T-helper 2 cell treated with Interferon-gamma antibody and Interleukin-4, amounts not matched to agents 5 μg/mL and 100 μg/mL, for 36 hours (primary cell): ENCODE measurements at places on chromosomes 11 and 22.

DNA sequence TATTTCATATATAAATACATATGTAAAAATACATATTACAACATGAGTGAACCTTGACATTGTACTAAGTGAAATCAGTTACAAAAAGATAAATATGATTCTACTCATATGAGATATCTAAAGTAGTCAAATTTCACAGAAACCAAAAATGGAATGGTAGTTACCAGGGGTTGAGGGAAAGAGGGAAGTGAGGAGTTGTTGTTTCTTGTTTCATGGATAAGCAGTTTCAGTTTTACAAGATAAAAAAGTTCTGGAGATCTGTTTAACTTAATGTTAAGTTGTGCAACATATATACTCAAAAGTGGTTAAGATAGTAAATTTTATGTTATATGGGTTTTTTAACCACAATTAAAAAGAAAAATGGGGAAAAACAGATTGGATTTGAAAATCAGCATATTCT lies 107.7 kb downstream of the ELP4 start:
- no peak for DNase-seq

DNA sequence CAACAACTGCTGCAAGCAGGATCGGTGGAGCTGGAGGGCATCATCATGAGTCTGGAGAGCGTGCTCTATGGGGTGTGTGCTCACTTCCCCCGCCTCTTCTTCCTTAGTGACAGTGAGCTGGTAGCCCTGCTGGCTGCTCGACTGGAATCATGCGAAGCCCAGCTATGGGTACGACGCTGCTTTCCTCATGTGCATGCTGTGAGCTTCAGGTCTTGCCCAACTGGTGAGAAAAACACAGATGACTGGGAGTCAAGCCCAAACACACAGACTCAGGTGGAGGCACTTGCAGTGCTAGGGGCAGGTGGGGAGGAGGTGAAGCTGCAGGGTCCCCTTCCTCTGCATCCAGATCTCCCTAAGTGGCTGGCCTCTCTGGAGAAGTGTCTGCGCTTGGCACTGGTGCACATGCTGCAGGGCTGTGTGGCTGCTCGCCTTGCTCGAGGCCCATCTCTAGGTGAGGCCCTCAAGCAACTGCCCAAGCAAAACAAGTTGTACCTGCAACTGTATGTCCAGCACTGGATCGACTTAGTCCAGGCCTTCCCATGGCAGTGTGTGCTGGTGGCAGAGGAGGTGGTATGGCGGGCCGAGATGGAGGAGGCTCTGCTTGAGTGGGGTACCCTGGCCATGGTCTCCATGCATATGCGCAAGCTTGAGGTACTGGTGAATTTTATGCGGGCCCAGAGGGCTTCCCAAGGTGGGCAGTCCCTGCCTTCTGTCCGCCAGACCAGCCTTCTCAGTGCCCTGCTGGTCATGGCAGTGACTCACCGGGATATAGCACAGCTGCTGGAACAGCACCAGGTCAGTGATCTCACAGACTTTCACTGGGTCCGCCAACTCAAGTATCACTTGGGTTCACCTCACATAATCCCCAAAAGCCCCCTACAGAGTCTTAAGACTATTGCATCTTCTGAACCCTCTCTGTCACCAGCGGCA lies 48.1 kb downstream of the DNHD1 start:
- no peak for DNase-seq

DNA sequence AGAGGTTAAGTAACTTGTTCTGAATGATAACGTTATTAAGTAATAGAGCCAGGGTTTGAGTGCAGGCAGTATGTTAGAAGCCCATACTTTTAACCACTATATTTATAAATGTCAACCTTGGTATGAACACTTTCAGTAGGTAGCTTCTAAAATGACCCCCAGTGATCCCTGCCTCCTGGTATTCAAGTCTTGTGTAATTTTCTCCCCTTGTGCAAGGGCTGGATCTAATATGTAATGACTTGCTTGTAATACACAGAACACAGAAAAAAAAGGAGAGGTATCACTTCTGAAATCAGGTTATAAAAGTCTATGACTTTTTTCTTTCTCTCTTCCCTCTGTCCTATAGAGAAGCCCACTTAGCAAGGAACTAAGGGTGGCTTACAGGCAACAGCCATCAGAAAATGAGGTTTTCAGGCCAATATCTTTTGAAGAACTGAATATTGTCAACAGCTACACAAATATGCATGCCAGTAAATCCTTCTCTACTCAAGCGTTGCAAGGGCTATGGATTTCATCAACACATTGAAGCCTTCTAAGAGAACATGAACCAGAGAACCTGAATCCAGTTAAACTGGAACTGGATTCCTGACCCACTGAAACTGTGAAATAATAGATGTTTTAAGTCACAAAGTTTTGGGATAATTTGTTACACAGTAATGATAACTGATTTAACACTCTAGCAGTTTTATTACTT lies 712.3 kb downstream of the METTL15 start:
- no peak for DNase-seq

GRCh38 chr22:39503630-39504029 lies 1.5 kb downstream of the MIEF1 start:
- no peak for DNase-seq

GRCh38 chr11:112185883-112186282 lies 10.6 kb downstream of the BCO2 start:
- no peak for DNase-seq

DNA sequence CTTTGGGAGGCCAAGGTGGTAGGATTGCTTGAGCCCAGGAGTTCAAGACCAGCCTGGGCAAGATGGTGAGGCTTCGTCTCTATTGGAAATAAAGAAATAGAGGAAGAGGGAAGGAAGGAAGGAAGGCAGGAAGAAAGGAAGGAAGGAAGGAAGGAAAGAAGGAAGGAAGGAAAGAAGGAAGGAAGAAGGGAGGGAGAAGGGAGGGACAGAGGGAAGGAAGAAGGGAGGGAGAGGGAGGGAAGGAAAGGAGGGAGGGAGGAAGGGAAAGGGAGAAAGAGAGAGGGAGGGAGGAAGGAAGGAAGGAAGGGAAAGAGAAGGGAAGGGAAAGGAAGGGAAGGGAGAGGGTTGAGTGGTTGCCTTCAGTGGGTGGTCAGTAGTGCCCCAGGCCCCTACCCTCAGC lies 13.9 kb upstream of the PNPLA3 start:
- DNase-seq = no peak

DNA sequence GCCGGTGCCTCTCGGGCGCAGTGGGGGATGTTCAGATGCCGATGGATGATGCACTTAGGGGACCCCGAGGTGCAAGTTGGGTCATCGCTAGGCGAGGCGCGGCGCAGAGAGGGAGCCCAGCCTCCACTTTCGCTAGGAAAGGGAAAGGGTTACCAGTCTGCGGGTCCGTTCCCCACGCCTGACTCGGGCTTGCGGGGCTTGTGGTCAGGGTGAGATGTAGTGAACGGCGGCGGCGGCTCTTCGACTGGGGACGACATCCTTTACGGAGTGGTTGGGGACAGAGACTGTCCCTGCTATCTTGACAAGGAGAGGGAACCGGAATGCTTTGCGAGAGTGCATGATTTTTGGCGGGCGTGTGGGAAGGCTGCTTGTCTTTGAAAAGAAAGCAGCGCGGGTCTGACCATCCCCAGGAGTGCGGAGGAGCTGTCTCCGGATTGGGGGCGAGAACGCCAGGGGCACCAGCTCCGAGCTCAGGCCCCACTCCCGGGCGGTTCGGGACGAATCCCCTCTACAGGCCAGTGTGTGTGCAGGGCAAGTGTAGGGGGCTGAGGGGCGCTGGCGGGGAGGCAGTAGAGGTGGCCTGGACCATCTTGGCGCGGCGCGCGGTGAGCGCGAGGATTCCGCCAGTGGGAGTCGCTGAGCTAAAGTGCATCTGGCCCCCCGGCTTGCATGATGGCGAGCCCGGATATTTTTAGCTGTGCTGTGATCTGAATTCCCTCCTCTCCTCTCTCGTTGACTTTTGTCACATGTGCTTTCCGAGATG lies 1.1 kb downstream of the FAT3 start:
- DNase-seq = no peak

DNA sequence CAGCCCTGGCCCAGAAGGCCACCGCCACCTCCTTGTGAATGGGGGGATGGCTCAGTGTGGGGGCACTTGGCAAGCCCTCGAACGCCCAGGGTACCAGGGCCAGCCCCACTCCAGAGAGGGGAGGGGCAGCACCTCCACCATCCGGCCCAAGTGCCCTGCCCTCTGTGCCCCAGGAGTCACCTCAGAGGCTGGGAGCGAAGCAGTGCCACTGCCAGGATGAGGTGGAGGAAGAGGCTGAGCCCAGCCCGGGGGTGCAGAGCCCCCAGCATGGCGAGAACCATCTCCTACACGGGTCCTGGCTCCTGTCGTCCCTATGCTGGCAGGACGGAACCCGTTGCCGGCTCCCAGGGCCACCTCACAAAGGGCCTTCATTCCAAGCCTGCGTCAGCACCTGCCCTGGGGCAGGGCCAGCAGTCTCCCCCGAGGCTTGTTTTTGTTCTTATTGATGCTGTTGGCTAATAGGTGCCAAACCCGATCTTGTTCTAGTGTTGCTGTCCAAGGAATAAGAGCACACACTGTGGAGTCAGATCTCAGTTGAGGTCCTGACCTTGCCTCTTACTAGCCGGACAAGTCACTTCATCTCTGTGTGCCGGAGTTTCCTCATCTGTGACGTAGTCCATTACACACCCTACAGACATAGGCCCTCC lies at the start of gene FREY1:
TSS of gene FREY1 (minus strand) at position 307 of the 647 bp plus-strand sequence. CDS start at position 281, 26 bp downstream.
- DNase-seq = no peak

GRCh38 chr22:49997251-49997599 lies 15.3 kb downstream of the IL17REL start:
- no peak for DNase-seq

GRCh38 chr22:20748731-20749428 lies 25.0 kb upstream of the SERPIND1 start:
- no peak for DNase-seq

GRCh38 chr11:32847511-32847910 lies 17.8 kb downstream of the PRRG4 start:
- no peak for DNase-seq

DNA sequence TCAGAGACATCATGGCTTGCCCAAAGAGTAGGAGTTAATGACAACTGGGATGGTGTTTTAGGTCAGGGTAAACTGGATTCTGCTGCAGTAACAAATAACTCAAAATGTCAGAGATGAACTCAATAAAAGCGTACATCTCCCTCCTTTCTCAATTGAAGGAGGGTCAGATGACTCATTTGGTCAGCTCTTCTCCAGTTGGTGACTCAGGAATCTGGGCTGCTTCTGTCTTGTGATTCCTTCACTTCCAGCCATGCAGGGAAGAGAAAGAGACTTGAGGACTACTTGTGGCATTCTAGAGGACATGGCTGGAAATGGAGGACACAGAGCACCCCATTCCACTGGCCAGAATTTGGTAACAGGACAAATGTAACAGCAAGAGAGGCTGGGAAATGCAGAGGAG lies 3.2 kb upstream of the SYT13 start:
- DNase-seq = no peak

DNA sequence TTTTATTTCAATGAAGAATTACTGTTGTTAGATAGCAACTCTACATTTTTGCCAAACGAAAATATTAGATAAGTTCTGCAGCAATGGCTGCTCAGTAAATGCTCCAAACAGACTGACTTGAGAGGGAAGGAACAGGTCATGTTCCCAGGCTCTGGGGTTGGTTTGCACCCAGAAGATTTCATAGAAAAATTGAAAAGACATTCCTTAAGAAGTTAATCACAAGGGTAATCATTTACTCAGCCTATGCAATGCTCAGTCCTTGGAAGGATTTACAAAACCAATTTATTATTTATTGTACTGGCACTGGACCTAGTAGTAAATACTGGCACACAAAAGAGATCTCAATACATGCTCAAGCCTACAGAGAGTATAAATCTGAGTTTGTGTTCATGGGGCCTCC lies 179.1 kb upstream of the MTNR1B start:
- no peak for DNase-seq

GRCh38 chr11:109696191-109696897 lies 274.4 kb downstream of the C11orf87 start:
- DNase-seq = no peak

GRCh38 chr22:46806794-46807193 lies 44.3 kb downstream of the TBC1D22A start:
- DNase-seq = no peak

DNA sequence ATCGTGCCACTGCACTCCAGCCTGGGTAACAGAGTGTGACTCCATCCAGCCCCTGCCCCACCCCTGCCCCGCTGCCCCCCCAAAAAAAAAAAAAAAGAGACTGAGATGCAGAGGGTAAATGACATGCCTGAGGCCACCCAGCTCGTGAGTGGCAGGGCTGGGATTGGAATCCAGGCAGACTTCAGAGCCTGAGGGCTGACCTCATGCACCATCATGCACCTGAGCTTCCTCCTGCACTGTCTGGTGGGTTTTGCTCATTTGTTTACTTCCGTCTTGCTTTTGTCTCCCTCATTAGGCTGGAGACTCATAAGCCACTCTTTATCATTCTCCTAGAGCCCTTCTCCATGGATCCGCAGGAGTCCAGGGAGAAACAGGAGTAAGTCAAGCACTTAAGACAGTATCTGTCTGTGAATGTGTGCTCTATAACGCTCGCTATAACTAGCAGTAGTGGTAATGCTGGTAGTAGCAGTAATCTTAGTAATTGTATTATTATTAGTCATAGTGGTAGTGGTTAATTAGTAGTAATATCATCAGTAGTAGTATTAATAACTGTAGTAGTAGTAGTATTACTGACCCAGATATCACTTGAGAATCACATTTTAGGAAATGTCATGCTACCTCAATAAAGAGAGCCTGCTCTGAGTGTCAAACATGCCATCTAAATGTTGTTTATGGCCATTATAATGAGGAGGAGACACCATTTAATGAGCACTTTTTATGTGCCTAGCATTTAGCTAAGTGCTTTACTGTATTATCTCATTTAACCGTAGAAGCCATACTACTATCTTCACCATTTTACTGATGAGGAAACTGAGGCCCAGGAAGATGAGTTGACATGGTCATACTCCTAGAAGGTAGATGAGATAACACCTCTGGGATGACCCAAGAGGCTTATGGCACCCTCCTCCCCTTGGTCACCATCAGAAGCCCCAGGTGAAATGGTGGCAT lies 85.0 kb downstream of the NAT10 start:
- no peak for DNase-seq

DNA sequence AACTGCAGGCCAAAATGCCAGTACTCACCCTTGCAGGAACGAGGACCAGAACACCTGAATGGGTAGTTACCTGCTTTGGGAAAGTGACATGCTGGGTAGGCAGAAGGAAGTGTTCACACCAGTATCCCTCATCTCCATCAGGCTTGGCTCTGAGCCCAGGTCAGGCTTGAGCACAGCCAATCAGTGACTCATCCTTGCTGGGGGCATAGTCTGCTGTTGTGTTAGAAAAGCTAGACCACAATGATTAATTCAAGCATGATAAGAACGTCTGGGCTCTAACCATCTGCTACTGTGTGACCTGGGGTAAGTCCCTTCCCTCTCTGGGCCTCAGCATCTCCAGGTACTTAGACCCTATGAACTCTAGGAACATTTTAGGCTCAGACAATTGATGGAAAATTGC lies 450.4 kb downstream of the MIAT start:
- no peak for DNase-seq

GRCh38 chr11:19803506-19803998 lies 90.9 kb downstream of the NAV2 start:
- DNase-seq = no peak

- no peak for DNase-seq
These were observed 25.4 kb downstream of the NEAT1 start for GRCh38 chr11:65448074-65448417.

DNA sequence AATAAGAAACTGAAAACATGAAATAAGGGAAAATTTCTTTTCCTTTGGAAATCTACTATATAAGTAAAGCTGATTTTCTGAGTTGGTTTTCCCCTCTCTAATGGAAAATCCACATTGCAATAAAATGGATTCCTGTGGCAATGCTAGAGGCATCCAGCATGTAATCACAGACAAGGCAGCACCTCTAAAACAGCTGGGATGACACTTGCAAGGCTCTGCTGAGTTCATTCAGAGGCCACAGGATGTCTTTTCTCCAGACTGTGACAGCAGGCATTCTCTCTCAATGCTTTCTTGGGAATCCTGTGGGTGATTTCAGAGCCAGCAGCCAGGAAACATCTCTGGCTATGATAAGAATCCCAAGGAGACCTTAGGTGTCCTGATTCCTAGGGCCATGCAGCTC lies 201.3 kb upstream of the BLID start:
- DNase-seq = no peak
